Hematopoietic multipotent progenitor cell treated with erythropoietin and hydrocortisone succinate and interleukin-3 and kit ligand, for 6 days (in vitro differentiated cells): ENCODE measurements at places on chromosomes 16 and 17.

DNA sequence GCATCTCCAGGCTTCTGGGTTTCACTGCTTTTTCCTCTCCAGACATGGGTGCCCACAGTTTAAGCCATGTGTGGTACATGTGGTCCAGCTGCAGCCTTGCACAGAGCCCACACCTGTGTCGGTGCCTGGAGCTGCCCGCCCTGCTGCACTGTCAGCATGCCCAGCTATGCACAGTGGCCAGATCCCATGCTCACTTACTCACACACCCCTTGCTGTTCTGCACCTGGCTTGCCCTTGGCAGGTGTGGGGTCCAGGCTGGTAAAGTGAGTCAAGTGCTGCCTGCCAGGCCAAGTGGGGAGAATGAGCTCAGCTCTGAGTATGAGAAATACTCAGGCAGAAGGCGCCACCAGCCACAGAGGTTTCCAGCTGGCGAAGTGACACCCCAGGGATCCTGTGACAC lies 739.9 kb downstream of the CDH11 start:
- DNase-seq: no peak

- DNase-seq: no peak
These were observed 42.0 kb downstream of the TNFRSF13B start for GRCh38 chr17:16929757-16930520.

DNA sequence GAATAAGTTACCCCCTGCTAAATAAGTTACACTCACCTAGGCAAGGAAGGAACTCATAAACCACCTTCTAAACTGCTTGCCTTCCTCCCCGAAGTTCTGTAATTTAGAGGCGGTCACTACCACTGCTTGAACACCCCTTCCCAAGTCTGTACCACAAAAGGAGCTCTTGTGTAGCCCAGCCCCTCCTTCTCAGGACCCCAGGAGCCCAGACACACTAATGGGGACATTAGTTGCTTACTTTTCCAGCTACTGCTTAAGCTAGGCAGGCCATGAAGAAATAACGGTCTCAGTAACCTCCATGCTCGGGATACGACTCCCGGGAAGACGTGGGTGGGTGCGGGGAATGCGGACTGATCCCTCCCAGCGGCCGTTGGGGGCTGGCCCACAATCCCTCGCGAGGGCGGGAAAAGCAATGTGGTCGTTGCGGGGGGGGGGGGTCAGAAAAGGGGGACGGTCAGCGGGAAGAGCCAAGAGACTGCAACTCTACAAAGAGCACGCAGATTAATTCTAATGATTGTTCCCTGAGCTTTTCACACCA lies at the start of gene TEX14:
TEX14 (minus strand) TSS at position 345 of the 538 bp plus-strand sequence. CDS start 40,044 bp downstream, outside the sequence.
- DNase-seq: no peak

- no peak for DNase-seq
These were observed 293.8 kb downstream of the HS3ST3B1 start for GRCh38 chr17:14594690-14595089.

DNA sequence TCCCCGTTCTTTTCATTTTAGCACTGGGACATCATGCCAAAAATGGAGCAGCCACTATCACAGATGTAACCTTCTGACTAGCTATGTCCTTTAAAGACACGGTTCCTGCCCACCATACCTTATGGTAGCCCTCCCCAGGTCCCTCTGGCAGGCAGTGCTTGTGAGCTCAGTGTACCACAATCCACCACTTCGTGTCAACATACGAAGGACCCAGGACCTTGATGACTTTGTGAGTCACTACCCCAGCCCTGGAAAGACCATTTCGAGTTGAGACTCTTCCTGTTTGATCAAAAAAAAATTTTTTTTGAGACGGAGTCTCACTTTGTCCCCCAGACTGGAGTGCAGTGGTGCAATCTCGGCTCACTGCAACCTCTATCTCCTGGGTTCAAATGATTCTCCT lies 21.0 kb upstream of the FLCN start:
- no peak for DNase-seq

GRCh38 chr16:66728804-66729203 lies 22.6 kb downstream of the DYNC1LI2 start:
- no peak for DNase-seq

DNA sequence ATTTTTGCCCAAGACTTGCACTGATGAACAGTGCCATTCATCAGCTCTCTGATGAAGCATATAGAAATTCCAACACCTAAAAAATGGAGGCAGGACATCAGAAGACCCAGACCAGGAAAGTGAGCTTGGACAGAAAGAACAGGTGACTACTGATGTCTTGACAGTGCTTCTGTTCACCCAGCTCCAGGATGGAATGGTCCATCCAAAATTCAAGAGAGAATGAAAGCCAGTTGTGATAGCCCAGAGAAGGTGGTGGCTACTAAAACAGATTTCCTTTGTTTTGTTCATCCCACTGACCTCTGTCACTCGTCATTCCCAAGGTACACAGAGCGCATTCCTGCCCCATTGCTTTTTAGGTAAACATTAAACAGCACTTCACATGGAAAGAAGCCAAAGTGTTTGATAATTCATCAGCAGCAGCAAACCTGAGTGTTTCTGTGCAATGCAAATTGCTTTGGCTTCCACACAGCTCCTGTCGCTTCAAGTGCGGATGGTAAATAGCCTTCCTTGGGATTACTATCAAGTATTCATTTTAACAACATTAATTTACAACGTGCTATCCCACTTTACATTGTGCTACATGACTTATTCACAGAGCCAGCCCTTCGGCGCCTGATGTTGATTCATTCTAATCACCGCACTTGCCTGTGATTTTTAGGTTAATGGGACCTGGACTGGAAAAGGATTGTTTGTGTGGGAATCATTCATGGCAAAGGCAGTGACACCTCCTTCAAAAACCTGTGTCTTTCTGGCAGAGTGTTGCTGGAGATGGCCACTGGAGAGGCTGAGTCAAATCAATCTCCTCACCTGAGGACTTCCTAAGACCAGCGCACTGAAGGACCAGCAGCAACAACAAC lies 65.1 kb upstream of the TOX3 start:
- DNase-seq: no peak

- no peak for DNase-seq
These were observed 15.7 kb downstream of the RBL2 start for GRCh38 chr16:53449816-53450517.

GRCh38 chr16:50742576-50743200 lies 802 bp downstream of the CYLD start:
- peak; percentile 49 for DNase-seq

GRCh38 chr17:7572588-7573323 lies 6.7 kb upstream of the CD68 start:
- peak; percentile 100 for DNase-seq

- no peak for DNase-seq
These were observed 64.2 kb upstream of the DOC2B start for GRCh38 chr17:245611-246010.

GRCh38 chr17:79552824-79553223 lies 58.0 kb downstream of the RBFOX3 start:
- no peak for DNase-seq
